ENCODE measurements at places on chromosomes 16 and 17.

GRCh38 chr17:59814685-59815084, 78.1 kb downstream of the TUBD1 start:
- no peak for DNase-seq

GRCh38 chr16:1963806-1964505, 670 bp downstream of the RPS2 start:
- DNase-seq: no peak

DNA sequence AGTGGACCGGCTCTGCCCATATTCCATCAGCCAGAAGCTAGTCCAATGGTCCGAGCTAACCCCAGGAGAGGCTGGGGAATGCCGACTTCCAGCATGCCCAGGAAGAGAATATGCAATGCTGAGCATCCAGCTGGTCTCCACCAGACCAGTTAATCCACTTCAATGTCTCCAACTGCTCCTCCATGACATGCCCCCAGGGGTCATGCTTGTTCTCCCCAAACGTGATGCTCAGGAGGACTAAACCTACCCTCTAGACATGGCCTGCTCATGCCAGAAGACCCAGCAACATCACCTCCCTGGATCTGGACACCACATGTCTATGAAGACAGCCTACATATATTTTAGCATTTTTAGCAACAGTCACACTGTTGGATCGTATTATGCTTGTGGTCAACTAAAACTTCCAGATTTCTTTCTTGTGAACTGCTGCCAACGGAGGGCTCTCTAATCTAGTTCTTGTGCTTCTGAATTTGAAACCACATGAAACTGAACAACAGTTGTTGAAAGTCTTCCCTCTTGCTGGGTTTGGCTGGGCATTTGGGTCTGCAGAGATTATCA, 245.1 kb downstream of the SOX9 start:
- no peak for DNase-seq

- no peak for DNase-seq
Observed at GRCh38 chr16:8739989-8740704, 57.3 kb downstream of the TMEM186 start.

DNA sequence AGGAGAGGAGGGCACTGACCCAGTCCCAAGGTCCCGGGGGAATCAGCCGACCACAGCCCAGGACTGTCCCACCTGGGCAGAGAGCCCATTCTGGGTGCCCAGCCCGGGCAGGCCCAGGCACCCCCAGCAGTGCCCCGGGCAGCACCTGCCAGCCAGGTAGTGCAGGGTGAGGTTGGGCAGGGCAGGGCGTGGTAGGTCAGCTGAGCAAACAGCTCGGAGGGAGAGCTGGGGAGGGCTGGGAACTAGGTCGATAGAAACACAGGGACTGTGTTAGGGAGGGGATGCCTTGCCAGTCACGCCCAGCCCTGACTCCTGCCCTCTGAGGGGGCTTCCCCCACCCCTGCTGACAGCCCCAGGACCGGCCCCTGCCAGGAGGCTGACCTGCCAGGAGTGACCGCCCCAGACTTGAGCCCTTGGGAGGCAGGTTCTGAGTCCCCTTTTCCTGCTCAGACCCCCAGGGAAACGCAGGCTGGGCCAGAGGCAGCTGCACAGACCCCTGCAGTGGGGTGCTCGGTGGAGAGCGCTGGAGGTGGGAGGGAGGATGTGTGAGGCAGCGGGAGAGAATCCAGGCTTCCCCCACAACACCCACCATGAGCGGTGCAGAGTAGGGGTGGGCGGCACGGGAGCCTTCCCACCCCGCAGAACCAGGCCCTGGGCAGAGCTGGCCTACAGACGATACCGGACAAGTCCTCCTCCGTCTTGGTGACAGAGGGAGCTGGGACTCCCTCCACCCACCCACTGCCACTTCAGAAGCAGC, 4.7 kb downstream of the HS3ST6 start:
- no peak for DNase-seq

Data from activated CD4-positive, alpha-beta T cell treated with anti-CD3 and anti-CD28 coated beads for 1 hour (primary cell).